ENCODE measurements at places on chromosomes 4 and X. TPM values are rescaled to one million over a fixed set of nuclear protein-coding genes. Genes with fewer than 3 reads are reported as not detected.

Gene HSFX4
- not detected for total RNA-seq

Gene FRMD7
- total RNA-seq: not detected

Gene ZMYM3
- 28.7 TPM for total RNA-seq

Gene HHIP
- total RNA-seq: 0.03 TPM

Gene RBM46
- not detected for total RNA-seq

Gene OPN1MW
- total RNA-seq: not detected

Gene SSX4
- total RNA-seq: not detected

Gene POF1B
- 0.20 TPM for total RNA-seq

Gene DCK
- 50.7 TPM for total RNA-seq

Gene KIT
- total RNA-seq: 6.6 TPM

Gene ABLIM2
- total RNA-seq: 6.6 TPM

Gene UGT2B7
- total RNA-seq: 0.23 TPM

Gene USP17L17
- total RNA-seq: not detected

Gene PLK4
- 5.6 TPM for total RNA-seq

DNA sequence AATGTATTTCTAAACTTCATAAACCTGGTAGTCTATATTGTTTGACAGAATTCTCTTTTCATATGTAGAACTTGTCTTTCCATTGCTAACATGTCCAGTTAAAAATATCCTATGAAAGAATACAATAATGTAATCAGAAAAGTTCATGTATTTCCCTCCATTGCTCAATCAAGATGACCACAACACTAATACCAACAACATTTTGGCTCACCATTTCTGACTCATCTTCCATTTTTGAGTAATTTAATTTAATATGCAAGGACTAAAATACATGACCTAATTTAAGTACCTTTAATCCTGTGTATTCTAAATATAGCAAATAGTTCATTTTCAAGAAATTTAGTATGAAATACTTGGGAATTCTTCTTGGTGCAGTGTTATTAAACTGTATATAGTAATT lies 239.5 kb upstream of the GPC4 start:
- DNase-seq: no peak

DNA sequence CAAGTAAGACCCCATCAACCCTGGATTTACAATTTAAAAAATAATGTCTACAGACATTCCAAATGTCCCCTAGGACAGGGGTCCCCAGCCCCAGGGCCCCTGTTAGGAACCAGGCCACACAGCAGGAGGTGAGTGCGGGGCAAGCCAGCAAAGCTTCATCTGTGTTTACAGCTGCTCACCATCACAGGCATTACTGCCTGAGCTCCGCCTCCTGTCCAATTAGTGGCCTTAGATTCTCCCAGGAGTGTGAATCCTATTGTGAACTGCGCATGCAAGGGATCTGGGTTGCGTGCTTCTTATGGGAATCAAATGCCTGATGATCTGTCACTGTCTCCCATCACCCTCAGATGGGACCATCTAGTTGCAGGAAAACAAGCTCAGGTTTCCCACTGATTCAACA lies 146.1 kb downstream of the ATP10D start:
- no peak for DNase-seq

- no peak for DNase-seq
Observed at GRCh38 chr4:90084967-90085295, 42.3 kb upstream of the CCSER1 start.

DNA sequence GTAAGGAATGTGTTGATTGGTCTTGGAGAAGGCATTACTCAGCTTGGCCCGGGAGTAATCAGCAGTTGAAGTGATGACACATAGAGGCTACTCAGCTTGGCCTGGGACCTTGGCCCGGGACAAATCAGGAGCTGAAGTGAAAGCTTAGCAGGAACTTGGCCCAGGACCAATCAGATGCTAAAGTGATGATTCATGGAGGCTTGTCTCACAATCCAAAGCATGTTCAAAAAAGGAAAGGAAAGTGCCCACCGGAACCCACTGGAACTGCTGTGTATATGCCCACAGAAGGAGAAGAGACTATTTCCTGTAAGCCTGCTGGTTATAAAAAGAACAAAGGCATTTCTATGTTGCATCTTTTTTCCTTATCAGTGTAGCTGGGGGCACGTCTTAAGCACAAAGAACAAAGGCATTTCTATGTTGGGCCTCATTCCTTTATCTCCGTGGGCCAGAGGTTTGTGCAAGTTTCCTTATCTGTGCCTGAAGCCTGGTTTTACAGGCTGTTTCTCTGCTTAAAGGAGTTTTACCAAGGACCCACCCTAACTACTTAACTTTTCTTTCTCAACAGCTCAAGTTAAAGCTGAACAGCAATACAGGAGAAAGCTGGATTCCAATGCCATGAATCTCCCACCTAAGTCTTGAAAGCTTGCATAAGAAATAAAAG lies 1176.7 kb downstream of the NLGN4X start:
- no peak for DNase-seq

DNA sequence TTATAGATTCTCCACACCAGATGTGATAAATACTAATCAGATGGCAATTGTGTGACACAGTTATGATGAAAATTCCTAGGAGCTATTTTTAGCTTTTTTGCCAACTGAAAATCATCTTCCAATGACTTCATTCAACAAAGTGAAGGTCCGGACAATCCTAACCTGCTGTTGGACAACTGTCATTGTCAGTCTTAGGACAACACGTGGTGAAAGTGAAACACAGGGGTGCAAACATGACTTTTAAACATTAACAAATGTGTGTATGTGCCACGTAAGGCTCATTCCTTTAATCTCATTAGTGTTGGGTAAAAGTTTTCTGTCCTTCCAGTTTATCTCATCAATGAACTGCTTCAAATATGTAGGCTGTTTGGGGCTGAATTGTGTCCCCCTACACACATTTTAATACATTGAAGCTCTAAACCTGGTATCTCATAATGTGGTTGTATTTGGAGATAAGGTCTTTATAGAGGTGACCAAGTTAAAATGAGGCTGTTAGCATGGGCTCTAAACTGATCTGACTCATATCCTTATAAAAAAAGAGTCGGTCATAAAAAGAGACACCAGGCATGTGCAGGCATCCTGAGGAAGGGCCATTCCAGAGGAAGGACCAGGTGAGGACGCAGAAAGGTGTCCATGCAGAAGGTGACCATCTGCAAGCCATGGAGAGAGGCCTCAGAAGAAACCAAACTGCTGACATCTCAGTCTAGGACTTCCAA lies 41.2 kb upstream of the SMAD1 start:
- no peak for DNase-seq

GRCh38 chrX:129115104-129115503 lies 408.2 kb downstream of the SMARCA1 start:
- no peak for DNase-seq

DNA sequence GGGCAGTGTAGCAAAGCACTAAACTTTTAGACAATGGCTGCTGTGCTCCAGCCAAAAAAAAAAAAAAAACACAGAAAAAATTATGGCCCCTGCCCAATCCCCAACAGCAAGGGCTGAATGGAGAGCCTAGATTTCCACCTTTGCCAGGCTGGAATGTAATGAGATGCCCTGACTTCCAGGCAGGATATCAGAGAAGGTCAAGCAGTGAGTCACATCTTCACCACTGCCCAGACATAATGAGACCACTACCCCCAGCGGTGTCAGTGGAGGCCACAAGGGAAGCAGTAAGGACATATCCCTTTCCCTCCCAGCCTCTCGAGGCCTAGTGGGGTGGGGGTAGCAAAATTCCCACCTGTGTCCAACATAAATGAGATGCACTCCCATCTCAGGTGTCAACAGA lies 216.3 kb upstream of the LEF1 start:
- no peak for DNase-seq

- DNase-seq: no peak
Observed at GRCh38 chr4:55397520-55398321, 2.0 kb downstream of the TMEM165 start.

DNA sequence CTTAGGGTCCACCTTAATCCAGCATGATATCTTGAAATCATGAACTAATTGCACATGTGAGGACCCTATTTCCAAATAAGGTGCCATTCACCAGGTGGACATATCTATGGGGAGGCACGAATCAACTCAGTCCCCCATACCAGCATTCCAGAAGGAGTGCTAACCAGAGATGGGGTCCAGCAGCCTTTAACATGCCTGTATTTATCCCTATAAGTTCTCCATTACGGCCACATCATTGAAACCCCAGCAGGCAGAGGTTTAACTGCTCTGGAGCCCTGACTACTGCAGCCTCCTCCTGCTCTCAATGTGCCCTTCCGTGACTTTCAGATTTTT lies 3.2 kb upstream of the ASMTL start:
- DNase-seq: no peak

DNA sequence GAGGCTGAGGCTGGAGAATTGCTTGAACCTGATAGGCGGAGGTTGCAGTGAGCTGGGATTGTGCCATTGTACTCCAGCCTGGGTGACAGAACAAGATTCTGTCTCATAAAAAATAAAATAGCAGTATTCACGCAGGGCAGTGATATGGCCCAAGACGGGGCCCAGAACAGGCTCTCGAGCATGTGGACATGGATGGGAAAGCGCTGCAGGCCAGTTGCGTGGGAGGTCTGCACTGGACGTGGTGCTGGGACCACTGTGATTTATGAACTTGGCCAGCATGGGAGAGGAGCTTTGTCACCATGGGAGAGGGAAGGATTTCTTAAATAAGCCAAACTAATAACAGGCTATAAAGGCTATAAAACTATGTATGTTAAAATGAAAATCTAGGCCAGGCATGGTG lies 51.6 kb downstream of the NSD2 start:
- DNase-seq: no peak

- no peak for DNase-seq
Observed at GRCh38 chr4:186137196-186137794, 32.8 kb downstream of the FAM149A start.

DNA sequence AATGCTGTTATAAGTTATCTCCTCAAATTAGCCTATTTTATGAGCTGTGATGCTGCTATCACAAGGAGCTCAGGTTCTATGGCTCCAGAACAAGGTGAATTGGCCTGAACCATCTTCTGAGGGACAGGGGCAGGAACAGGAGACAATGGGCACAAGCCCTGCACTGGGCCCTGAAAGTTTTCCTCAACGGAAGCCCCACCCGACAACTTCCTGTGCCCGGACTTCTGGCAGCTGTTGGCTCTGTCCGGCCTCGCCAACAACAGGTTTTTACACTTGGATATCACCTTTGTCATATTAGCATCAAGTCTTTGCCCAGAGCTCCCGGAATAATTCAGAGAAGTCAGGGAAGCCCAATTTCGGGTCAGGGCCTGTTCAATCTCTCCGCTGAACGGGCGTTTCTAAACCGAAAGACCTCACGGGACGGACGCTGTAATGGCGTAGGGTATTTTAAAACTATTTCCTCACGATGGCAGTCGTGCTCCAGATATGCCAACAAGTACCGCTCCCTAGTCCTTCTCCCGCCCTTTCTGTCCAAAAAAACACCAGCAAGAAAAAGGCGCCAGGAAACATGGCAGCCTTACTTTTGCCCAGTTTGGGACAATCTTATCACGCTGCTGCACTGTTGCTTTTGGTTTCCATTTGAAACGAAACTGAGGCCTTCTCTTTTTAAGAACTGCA lies 201.0 kb upstream of the STK26 start:
- peak; percentile 64 for DNase-seq

- no peak for DNase-seq
Observed at GRCh38 chrX:152904151-152905080, 6.5 kb downstream of the ZNF185 start.

- no peak for DNase-seq
Observed at GRCh38 chrX:39039890-39040289, 238.6 kb downstream of the MID1IP1 start.

GRCh38 chrX:55767100-55767499 lies 49.6 kb downstream of the RRAGB start:
- DNase-seq: no peak

DNA sequence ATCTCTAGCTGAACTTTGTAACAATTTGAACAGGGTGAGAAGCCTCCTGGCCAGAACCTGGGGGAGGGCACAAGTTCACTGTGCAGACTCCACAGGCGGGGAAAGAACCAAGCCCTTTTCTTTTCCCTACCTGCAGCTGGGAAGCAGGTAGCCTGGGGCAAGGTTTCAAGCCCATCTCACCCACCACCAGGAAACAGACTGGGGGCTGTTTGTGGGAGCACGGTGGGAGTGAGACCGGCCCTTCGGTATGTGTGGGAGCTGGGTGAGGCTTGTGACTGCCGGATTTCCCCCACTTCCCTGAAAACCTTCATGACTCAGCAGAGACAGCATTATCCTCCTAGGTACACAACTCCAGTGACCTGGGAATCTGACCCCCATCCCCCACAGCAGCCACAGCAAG lies 211.7 kb downstream of the ZNF674 start:
- no peak for DNase-seq

- DNase-seq: no peak
Observed at GRCh38 chr4:6898763-6899162, 10.9 kb upstream of the TBC1D14 start.

DNA sequence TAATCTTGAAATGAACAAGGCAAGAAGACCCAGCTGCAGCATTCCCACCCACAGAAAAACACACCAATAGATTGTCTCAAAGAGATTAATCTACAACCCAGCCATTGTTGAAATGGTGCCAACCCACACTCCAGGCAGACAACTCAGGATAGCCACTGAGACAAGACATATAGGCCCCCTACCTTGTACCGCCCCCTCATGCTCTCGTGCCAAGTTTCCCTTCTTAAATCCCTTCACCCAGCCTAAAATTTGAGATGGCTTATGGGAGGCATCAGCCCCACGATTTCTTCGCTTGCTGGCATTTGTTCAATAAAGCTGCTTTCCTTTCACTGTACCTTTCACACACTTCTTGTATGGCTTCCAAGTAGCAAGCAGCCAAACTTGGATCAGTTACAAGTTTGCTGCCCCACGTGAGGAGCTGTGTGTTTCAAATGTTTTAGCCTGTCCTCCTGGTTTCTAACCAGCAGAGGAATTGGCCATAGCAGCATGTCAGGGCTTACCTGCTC lies 1754.1 kb downstream of the C4orf33 start:
- no peak for DNase-seq

Measured in T-cell (primary cell).